ENCODE measurements at places on chromosomes 13 and 19. TPM values are rescaled to one million over a fixed set of nuclear protein-coding genes. Genes with fewer than 3 reads are reported as not detected.

SYT5 gene
- not detected for total RNA-seq

GRCh38 chr19:40673397-40673796, 17.1 kb downstream of the NUMBL start:
- DNase-seq = no peak

DNA sequence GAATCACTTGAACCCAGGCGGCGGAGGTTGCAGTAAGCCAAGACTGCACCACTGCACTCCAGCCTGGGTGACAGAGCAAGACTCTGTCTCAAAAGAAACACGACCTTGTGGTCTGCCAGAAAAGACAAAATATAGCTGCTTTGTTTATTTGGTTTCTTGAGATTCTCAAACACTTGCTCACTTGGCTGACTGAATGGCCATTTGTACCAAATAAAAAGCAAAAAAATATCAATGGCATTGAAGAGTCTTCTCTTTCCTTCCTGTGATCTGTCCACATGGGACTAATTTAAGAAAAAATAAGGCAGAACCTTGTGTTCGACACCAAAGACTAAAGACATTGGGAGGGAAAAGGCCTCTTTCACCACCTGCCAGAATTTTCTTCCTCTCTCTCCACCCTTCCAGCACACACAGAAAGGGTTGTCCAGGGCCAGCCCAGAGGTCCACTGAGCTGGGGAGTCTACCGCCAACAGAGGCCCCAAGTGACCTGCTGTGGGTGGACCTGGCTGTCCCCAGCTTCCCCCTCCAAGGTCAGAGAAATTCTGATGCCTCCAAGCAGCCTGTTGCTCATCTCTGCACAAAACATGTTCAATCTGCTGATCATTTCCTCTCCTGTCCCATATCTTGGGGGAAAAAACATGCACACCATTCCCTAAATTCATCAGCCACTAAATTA, 5.9 kb downstream of the BRME1 start:
- DNase-seq = no peak

DNA sequence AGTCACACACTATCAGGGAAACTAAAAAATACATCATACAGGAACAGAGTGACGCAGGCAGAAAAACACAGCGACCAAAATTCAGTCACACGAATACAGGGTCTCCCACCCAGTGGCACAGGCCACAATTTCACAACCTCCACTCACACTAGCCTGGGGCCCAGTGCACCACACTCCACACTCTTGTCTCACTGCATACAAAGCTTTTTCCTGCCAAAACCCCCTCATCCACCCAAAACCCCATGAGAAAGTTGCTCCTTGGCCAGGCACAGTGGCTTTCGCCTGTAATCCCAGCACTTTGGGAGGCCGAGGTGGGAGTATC, 1.2 kb downstream of the S1PR5 start:
- no peak for DNase-seq

GRCh38 chr19:58380037-58380661, 681 bp downstream of the ZNF837 start:
- no peak for DNase-seq

DNA sequence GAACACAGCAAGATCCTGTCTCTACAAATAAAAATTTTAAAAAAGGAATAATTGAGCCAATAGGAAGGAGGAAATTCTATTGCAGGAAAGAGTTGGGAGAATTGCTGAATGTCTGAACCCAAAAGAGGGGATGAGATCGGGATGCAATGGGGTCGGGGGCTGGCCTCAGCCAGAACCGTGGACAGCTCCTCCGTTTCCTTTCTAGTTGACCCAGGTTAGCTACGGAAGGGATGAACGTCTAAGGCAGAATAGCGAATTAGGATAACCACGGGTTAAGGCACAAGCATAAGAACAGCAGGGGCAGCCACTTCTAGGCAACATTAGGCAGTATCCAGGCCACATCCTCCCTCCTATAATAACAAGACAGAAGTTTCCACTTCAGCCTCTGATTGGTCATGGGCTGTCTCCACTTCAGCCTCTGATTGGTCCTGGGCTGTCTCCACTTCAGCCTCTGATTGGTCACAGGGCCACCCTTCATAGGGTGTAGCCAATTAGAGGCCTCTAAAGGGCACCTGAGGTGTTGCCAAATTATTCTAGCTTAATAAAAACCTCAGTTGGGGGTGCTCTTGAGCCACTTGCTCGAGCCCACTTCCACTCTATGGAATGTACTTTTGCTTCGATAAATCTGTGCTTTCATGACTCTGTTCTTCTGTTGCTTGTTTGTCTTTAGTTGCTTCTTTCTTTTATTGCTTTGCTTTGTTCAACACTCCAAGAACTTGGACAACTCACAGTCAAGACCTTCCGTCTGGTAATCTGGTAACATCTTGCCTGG, 24.9 kb upstream of the TPM4 start:
- DNase-seq = no peak
